ENCODE measurements at places on chromosomes 5 and 9.

DNA sequence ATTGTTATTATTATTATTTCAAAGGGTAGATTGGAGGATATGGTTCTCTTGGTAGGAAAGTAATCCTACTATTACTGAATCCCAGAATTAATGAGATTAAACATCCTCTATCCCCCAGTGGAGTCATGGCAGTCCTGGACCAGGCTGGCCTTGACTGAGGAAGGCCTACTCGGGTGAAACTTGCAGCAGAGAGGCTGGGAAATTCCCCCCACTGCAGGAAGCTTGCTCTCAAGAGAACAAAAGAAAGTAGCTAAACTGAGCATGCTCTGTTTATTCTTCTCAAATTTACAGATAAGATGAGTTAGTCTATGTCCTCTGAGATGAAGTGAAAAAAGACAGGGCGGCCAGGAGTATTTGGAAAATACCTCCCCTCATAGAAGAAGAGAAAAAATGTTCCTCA is 233.9 kb upstream of the RPS23 start:
- no peak for DNase-seq

- peak; percentile 72 for DNase-seq
These were observed 12.7 kb upstream of the THG1L start for GRCh38 chr5:157718519-157718918.

DNA sequence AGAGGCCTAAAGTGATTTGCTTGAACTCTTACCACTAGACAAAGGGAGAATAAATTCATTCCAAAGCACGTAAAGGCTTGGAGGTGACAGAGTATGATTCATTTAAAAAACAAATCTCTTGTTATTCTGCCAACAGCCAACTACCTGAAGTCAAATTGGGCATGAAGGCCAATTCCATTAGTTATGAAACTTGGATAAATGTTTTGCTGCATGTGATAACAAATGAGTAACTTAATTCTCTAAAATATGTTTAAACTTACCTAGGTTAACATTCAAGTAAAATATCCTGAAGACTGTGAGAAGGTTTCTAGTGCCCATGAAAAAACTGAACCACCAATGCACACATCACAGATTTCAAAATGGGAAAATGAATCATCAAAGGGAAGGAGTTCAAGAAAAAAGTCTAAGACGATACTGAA is 120.1 kb upstream of the TSLP start:
- DNase-seq = no peak

GRCh38 chr9:101912698-101913097 is 174.3 kb upstream of the GRIN3A start:
- no peak for DNase-seq

DNA sequence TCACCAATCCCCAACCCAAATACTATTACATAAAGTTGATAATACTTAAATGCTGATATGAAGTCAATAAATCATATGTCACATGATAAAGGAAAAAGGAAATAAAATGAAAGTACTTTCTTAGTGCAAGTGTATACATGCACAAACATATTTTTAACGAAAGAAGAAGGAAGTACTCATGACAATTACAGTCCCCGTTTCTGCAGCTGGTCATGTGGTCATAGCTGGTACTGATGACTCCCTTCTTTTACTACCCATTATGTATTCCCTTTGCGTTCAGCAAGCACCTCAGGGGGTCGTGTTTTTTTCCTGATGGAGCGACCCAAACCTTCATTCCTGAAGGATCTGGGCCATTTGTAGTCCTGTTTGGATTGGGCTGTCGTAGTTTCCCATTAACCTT is 27.3 kb downstream of the CENPP start:
- DNase-seq = peak; percentile 66

- no peak for DNase-seq
These were observed 7.4 kb upstream of the SHC3 start for GRCh38 chr9:89185980-89186379.

- DNase-seq = peak; percentile 87
These were observed 50.1 kb downstream of the ST8SIA4 start for GRCh38 chr5:100852988-100853449.

GRCh38 chr5:76818844-76819831 is at the start of gene F2RL1:
Gene F2RL1 (plus strand): TSS chr5:76819030. CDS start chr5:76819183, 153 bp downstream.
- DNase-seq = peak; percentile 44

DNA sequence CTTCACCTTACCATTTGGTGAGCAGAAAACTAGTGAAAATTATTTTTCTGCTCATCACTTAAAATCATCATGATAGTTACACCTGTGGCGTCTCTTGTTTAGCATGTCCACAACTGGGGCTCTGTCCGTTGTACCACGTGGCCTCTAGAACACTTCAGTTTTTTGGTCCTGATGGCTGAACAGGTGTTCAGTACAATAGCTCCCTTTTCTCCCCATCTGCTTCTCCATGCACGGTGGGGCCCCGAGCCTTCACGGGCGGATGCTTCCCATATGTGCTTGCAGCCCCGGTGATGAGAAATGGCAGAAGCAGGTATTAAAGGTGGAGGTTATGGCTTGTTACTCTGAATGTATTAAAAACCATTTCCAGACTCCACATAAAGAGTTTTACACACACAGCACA is 304.1 kb downstream of the CWC27 start:
- DNase-seq = no peak

DNA sequence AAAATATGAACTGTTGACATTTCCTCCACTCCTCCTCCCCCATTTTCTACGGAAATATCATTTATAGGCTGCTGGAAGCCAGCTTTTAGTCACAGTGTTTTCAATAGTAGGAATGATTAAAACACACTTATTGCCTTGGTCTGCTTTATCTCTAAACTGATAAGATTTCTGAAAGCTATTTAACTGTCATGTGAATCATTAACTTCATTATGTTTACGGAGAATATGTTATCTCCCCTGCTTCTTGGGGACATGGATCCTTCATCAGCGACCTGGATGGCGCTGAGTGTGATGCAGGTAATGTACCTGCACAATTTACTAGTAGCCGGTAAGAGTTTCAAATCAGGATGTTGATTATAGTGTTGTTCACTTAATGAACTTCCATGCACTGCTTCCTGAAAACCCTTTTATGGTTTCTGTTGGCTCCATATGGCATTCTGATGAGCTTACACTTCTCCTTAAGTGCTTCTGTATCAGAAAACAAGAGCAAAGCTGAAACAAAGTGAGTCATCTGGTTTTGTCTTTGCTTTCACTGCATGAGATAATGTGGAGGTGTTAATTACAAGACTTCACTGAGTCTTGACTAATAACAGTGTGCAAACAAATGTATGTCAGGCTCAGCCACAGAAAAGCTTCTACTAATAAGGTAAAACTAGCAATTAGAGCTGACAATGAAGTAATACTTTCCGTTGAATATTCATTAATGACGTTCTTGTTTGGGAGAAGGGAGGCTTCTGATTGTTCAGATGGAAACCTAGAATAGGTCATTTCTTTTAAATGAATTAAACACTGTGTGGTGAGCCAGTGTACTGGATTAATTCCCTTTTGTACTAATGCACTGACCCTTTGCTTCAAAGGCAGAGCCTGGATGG is 162.4 kb upstream of the ZNF608 start:
- peak; percentile 89 for DNase-seq

DNA sequence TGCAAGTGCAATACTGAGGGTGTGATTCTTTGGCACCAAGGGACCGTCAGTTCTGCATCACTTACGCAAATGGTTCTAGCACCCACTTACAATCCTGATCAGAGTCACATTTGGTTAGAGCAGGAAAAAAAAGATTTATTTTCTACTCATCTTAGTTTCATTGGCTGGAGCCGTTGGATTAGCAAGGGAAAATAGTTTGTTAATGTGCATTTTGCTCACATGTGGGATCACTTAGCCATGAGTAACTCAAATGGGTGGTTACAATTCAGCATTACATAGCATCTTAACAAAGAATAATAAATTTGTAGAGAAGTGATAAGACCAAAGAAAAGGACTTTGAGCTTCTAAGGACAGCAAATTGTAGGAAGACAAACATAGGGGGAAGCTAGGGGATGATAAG is 216.9 kb downstream of the AUH start:
- no peak for DNase-seq

DNA sequence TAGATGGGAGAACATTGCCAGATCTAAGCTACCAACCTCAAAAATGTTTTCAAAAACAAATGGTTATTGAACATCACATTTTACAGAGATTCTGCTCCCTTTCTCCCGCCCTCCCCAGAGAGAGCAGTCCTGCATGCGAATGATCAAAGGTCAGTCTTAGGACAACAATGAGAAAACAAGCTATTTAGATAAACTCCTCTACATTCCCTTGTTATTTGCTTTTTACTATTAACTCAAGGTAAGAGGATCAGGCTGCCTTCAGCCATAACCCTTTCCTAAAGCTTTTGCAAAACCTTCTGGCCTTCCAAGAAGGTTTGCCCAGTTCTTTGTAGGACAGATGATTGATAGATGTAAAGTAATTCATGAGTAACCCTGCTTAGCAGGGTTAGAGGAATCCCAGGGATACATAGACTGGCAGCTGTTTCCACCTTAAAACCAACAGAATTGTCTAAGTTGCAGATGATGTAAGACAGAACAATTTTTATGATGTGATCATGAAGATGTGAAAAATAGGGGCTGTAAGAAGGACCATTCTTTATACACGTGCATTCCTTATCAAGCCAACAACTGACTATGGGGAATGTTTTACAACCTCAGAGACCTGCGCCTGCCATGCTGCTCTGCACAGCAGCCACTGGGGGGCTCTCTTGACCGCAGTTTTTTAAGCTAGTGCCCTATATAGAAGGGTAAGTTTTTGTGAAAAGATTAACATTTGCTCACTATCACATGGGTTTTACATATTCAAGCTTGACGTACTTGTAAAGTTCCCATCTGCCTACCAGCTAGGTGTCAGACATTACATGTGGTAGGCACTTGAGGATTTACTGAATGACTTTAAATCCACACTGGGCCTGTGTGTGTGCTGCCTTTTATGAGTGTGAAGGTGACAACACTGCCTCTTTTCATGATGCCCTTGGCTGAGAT is 2.3 kb upstream of the ZNF782 start:
- DNase-seq = peak; percentile 83

DNA sequence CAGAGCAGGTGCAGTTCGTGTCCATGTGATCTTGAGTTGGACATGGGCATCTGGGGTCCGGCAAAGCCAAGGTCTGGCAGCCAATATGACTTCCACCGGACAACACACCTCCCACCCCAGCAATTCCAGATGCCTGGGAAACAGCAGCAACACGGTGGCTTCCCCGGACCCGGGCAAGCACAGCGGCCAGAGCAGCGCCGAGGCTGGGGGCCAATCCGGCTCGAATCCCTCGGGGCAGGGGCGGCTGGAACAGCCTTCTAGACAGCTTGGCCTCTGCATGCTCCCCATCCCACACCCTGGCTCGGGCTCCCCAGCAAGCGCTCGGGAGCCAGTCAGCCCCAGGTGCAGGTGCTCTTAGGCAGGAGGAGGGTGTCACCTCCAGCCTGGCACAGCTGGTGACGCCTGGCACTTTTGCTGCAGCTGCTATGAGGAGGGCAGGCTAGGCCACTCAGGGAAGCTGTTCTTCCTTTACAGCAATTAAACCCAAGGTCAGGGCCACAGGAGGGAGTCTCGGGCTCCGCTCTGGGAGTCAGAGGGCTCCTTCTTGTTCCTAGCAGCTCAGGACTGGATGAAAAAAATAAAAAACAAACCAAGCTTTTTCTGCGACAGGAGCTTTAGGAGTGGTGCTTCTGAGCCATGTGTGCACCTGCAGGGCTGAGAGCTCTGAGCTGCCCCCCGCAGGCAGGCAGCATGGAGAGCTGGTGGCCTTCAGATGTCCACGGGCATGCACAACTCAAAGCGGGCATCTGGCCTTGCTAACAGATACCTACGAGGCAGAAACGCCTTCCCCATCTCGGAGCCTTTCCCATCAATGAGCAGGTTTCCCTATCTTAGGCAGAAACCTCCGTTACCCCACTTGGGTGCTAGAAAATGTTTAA is 28.2 kb downstream of the DBH start:
- DNase-seq = no peak

GRCh38 chr5:160230686-160231527 is 1.6 kb downstream of the FABP6 start:
- peak; percentile 90 for DNase-seq

- no peak for DNase-seq
These were observed 37.2 kb downstream of the ANGPTL2 start for GRCh38 chr9:127085186-127085585.

DNA sequence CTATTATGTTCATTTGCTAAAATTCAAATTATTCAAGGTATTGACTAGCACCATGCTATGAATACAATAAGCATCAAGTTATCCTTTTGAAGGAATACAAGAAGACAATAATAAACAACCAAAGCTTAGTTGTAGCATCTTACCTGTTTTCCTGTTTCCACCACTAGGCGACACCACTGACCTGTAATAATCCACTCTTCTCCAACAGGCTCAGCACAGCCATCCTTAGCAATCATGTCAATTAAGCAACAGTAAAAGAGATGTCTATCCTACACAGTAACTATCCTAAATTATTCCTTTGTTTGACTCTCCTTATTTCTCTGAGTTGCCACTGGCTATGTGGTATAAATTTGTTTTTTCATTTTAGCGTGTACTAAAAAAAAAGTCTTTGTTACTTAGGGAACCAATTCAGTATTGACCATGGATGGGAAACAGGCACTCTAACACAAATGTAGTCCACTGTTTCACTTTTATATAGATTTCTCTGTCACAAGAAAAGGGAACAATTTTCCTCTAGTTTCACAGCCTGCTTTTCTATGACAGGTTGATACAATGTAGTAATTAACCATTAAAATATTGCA is 46.2 kb downstream of the PCA3 start:
- DNase-seq = peak; percentile 3

DNA sequence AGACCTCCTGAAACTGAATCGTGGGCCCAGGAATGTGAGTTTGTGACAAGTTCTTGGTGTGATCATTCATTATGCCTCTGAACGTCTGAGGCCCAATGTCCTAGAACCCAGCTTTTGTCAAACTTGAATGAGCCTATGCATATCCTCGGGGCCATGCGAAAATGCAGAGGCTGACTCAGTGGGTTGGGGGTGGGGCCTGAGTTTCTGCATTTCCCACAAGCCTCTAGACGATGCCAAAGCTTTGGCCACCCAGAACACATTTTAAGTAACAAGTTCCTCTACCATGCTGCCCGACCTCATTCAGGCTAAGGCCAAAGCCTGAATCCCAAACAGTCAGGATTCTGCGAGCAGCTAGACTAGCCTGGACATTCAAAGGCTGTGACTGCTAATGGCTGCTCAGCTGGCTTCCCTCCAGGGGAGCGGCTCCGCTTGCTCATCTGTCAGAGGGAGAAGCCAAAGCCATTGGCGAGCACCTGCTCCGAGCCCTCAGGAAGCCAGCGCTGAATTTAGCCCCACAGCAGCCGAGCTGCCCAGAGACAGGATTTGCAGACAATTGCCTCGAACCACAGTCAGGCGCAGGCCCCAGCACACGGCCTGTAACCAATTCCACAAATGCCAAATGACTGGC is 177.5 kb downstream of the ZDHHC21 start:
- DNase-seq = no peak

GRCh38 chr5:59484618-59485017 is 408.9 kb downstream of the PDE4D start:
- no peak for DNase-seq

- DNase-seq = no peak
These were observed 54.1 kb upstream of the ATP10B start for GRCh38 chr5:160906090-160906489.

DNA sequence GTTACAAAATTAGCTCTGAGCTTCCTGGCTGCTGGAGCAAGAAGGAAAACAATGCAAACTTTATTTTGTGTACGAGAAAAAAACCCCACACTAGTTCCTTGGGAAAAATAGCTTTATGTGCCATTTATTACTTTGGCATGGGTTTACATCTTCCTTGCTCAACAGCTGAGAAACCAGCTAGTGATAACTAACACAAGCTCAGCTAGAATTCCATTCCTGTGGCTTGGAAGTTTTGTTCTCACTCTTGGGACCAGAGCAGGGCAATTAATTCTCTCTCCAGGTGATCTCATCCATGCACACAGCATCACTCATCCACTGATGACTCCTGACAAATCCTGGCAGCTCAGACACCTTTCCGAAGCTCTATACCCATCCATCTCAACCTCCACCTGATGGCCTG is 104.1 kb downstream of the CRB2 start:
- no peak for DNase-seq

Data from suppressor macrophage treated with lipopolysaccharide for 4 hours (primary cell).